ENCODE measurements at places on chromosomes 13 and 19.

- no peak for DNase-seq
Measured at GRCh38 chr13:85725433-85725832, 73.8 kb downstream of the SLITRK6 start.

DNA sequence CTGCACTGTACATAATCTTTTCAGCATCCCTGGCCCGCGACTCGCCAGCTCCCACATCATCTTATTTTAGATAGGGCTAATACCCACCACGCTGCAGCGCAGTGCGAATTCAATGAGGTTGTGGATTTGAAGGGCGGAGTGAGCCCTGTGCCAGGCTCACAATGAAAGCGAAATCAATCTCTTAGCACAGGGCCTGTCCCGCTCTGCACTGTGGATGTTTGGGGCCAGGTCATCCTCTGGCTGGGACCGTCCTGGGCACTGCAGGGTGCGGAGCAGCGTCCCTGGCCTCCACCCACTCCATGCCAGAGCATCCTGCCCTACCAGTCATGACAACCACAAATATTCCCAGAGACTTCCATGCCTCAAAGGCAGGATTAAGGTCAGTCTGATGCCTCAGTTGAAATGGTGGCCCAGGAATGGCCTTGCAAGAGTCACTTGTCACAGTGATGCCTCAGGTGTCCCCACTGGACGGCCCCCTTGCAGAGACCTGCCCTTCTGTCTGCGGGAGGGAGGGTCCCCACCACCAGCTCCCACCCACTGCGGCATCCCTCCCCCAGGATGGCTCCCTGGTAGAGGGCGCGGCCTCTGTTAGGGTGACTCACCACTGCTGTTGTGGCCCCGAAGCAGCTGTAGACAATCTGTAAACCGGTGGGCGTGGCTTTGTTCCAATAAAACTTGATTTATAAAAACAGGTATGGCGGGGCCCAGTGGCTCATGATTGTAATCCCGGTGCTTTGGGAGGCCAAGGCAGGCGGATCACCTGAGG, 5.6 kb downstream of the UHRF1 start:
- no peak for DNase-seq

GRCh38 chr19:30314056-30314804, 58.0 kb upstream of the ZNF536 start:
- DNase-seq = no peak

DNA sequence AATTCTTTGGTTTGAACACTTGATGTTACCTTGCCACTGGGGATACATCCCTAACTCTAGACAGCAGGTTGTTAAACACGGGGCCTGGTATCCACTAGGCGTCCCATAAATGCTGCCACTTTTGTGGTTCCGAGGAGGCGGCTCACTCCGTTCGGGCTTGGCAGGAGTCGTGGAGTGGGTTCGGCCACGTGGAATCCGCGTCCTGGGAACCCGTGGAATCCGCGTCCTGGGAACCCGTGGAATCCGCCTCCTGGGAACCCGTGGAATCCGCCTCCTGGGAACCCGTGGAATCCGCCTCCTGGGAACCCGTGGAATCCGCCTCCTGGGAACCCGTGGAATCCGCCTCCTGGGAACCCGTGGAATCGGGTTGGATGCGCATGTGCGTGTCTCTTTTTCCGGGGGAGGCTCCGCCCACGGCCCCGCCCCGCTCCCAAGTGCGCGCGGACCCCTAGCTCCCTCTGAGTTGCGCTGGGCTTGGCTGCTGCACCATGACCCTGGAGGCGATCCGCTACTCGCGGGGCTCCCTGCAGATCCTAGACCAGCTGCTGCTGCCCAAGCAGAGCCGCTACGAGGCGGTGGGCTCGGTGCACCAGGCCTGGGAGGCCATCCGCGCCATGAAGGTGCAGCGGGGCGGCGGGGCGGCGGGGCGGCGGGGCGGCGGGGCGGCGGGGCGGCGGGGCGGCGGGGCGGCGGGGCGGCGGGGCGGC, at the start of gene MRI1:
Gene MRI1, plus strand, starts transcription at position 422 of the 707 bp plus-strand sequence. Its CDS starts 67 bp downstream, at position 489.
- no peak for DNase-seq

DNA sequence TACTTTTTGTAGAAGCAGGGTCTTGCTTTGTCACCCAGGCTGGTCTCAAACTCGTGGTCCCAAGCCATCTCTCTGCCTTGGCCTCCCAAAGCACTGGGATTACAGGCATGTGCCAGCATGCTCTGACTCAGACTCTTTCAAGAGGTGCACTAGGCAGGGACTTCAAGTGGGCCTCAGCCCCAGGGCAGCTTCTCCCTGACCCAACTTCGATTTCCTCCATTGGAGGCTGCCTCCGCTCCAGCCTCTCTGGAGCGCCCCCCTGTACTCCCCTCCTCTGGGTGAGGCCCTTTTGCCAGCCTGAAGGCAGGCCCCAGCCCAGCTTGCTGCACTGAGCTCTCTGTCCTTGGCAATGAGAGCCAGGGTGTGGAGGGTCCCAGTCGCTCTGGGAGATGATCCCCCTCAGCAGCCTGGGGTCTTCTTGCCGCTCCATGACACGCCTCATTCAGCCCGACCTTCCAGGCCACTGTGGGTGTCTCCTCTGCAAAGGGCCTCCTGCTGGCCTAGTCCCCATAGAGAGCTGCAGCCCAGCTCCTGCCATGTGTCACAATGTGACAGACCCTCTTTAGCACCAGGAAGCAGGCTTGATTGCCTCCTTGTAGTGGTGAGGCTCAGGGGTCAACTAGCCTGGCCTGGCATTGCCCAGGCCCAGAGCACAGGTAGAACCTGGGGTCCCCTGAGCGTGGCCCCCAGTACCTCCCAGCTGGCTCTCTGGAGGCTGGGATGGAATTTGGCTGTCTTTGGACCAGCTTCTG, 16.4 kb downstream of the CARM1 start:
- no peak for DNase-seq

Measured in GF-D8 (cell line).